Ecto neural progenitor cell (in vitro differentiated cells): ENCODE measurements at places on chromosomes 11 and 22.
A peak's percentile ranks its signal among the peaks of the same experiment; 100 is the strongest.

DNA sequence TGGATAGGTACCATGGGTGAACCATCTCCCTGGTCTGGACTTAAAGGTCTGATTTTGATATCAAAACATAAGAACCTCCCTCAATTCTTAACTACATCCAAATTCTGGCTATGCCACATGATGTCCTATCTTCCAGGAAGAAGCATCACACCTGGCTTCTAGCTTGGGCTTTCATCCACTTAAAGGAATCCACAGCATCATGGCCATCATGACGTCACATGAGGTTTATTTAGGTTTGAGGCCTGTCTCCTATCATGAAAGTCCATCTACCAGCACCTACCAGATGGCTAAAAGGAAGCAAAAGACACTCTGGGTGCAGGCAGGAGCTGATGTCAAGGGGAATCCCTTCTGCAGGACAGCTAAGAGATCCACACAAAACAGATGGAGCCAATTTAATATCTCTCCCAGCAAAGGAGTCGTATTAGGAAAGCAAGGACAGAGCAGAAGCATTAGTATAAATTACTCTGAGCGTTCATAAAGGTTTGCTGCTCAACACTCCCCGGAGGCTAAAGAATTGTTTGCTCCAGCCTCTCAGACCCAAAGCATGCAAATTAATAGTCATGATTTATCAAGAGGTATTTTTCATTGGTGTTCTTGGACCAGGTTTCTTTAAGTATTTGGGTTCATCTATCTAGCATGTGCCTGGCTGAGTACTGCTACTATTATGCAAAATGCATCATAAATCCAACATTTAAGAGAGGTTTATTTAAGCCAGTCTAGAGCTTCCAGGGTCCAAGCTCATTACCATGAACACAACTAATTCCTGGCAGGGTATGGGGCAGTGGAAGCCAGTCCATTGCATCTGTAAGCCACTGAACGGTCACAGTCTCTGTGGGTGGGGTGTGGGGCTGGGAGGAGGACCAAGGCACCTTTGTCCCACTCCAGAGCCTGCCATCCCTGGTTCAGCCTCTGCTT lies 47.2 kb downstream of the GALNT18 start:
- peak; percentile 3 for DNase-seq

DNA sequence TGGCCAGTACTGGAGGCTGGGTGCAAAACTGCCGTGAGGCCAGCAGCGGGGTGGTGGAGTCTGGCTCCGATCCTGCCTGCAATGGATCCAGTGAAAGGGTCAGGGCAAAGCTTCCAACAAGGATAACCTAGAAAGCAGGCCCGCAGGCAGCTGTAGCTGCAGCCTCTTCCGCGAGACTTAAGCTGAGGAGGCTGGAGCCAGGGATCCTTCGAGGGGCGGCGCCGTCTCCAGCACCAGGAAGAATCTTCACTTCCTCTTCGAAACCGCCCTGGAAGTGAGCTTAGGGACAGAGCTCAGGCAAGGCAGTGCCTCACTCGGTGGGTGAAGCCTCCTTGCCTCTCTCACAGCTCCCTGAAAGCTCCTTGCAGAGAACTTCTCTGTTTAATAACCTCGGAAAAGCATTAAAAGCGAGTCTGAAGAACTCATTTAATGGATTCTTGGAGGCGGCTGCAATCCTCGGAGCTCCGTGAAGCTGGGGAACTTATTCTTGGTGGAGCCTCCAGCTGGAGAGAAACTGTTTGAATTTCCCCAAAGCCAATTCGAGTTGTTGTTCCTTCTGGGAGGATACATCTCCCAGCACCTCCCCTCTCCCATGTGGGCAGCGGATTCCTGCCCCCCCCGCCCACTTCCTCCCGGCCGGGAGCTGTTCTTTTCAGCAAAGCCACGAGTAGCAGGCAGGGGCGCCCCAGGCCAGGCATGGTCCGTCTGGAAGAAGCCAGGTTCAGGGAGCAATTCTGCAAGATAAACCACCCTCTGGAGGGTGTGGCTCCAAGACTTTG lies 169.9 kb downstream of the CTTN start:
- peak; percentile 79 for DNase-seq

DNA sequence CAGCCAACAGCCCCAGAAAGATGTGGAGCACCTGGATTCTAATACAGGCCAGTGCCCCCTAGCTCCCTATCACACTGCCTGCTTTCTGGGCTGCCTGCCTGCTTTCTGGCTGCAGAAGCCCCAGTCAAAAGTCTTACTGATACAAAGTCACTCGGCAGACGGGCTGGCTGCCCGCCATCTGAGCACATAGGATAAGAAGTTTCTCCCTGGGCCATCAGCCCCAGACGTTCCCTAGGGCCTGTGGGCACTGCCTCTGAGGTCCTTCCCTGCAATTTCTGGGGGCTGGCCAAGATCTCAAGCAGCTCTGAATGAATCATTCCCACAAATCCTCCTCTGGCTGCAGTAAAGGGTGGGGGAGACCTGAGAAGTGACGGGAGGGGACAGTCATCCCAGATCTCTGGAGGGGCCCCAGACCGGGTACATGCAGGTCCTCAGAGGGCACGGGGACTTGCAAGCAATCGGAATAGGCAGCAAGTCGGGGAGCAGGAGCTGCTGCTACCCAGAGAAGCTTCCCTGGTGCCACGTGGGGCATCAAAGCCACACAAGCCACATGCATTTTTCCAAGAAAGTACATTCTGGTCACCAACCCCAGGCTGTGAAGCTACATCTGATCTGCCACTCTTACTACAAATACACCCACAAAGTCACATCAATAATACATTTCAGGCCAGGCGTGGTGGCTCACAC lies 4.7 kb downstream of the TPST2 start:
- DNase-seq: no peak

DNA sequence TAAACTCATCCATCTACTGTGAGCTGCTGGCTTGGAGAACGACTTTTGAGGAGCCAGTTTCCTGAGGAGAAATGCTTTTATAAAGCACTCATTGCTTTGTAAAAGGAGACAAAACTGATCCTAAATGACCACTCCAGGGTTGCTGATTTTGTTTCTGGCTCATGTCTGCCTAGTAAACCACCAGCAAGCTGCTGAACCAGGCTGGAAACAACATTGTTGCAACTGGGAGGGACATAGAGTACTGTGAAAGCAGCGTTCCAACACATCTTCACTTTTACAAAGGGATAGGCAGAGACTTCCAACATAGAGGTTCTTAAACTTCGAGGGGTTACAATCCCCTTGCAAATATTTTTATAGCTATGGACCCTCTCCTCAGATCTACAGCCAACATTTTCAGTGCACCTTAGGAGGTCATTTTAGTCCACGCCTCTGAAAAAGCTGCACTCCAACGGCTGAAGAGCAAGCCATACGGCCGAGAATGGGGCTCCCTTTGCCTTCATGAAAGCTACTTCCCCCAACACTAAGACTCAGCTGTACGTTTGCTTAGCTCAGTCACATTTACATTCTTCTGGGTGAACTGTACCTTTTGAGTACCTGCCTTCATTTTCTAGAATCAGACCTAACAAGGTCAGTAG lies 54.7 kb downstream of the PANX1 start:
- DNase-seq: no peak

DNA sequence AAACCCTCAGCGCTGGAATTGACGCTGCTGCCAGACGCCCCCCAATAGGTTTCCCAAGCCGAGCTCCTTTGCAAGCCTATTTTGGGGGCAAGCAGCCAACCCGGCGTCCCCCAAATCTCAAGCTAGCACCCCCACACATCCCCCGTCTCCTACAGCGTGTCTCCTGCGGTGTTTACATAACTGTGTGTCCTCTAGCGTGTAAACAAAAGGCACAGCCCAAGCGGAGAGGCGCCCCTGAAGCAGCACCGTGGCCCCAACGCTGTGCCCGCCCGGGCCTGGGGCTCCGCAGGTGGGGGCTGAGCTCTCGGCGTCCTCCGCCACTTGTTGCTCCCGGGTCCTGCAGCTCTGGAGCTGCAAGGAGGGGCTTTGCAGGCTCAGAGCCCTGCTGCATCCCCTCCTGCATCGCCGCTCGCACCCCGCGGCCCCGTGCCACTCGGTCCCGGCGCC lies 1.6 kb downstream of the CADM1 start:
- DNase-seq: no peak

- DNase-seq: no peak
Observed at GRCh38 chr11:115676768-115677167, 172.6 kb upstream of the CADM1 start.

DNA sequence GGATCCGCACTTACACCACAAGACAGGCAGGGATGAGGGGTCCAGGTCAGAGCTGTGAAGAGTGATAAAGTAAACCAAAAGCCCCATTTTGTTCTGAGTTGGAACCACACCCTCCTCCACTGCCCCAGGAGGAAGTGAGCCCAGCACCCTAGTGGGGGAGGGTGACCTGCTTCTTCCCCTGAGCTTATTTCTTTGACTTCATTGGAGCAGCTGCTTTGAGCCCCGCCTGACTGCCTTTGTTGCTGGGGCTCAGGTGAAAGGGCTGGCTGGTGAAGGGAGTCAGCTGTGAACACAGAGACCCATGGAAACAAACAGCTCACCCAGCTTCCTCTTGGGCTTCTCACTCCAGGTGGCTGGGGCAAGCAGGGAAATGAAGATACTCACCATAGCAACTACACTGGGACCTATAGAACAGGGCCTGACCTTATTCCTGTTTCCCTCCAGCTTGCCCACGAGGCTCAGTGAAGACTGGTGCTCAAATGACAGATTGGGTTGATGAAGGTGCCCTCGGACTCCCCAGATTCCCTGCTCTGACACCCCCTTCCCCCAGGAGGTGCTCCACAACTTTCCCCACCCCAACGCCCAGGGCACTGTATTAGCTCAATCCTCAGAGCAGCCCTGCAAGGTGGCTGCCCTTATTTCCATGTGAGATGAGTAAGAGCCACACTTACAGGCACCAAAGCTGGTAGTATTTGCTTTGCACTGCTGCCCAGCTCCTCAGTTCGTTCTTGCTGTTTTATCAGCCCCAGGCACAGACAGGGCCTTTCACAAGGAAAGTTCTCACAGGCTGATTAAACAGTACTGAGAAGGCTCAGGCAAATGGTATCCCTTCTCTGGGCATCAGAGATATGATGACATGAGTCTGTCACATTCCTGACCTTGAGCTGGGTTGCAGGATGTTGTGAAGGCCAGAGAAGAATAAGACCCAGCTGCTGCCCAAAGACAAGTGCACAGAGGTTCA lies 2.4 kb downstream of the UCP2 start:
- DNase-seq: no peak

- DNase-seq: no peak
Observed at GRCh38 chr11:126140926-126141280, 70.5 kb downstream of the RPUSD4 start.

DNA sequence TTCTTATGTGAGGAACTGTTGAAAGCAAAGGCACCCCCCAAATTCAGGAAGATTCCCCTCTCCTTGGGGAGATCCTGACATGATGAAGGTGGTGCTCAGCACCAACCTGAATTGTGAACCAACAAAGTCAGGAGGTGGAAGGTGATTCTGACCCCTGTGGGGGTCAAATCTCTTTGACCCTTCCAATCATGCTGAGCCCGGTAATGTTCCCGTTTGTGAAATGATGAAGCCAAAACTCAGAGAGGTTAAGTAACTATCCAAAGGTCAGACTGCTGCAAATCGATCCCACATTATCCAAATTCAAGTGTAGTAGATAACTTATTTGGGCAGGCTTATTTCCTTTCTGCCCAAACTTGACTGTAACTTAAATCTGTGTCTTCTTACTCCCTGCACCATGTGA lies 19.1 kb downstream of the SERPING1 start:
- DNase-seq: no peak

GRCh38 chr22:45645526-45646414 lies 25.9 kb upstream of the ATXN10 start:
- DNase-seq: peak; percentile 88

GRCh38 chr11:108486331-108486730 lies 11.9 kb downstream of the POGLUT3 start:
- DNase-seq: no peak

- no peak for DNase-seq
Observed at GRCh38 chr11:66247295-66247694, 21.1 kb upstream of the RAB1B start.

DNA sequence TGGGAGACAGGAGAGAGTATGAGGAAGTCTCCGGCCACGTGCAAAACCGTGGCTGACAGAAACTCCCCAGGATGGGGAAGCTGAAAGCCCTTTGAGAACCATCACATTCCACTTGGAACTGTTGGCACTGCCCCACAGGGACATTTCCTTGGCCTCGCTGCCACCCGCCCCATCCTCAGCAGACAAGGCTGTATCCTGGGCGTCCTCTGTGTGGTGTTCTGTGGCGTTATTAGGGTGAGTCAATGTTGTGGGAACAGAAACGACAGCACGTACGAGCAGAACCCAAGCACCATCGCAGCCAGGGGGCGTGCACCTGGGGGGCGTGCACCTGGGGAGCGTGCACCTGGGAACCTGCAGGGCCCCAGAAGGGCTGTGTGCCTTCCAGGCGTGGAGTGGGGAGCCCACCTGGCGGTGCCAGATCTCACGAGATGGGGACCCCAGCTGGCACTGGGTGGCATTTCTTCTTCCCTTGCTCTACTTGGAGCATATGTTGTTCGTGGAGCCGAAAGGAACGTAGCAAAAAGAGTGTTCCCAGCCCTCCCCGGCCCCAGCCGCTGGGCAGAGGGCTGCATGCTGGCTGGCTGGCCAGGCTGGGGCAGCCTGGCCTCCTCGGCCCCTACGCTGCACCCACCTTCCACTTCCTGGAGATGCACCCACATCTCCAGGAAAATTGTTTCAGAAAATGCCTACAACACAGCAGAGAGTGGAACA lies 35.4 kb downstream of the NFAM1 start:
- no peak for DNase-seq

- DNase-seq: no peak
Observed at GRCh38 chr11:20933086-20933485, 263.7 kb downstream of the NELL1 start.

GRCh38 chr11:37605229-37605628 lies 1007.2 kb upstream of the RAG2 start:
- DNase-seq: no peak

- DNase-seq: no peak
Observed at GRCh38 chr11:13487661-13488030, 8.2 kb downstream of the PTH start.
